ENCODE measurements at places on chromosomes 6 and 20. TPM values are rescaled to one million over a fixed set of nuclear protein-coding genes. Genes with fewer than 3 reads are reported as not detected.

The RNF39 gene
- total RNA-seq = not detected

The TNFRSF21 gene
- 37.5 TPM for total RNA-seq

The CST7 gene
- not detected for total RNA-seq

The PAX1 gene
- total RNA-seq = not detected

The CDSN gene
- total RNA-seq = not detected

The ALDH8A1 gene
- not detected for total RNA-seq

The KHDC1L gene
- total RNA-seq = not detected

The TREML2 gene
- total RNA-seq = 0.16 TPM

The CTAGE9 gene
- total RNA-seq = not detected

The SLC25A27 gene
- total RNA-seq = 10.6 TPM

The CDKAL1 gene
- total RNA-seq = 9.3 TPM

The BTN2A1 gene
- total RNA-seq = 8.8 TPM

The STX11 gene
- 0.08 TPM for total RNA-seq

The MDC1 gene
- 7.2 TPM for total RNA-seq

The ADGRG6 gene
- total RNA-seq = 12.1 TPM

Measured in A375 (cell line).